Smooth muscle cell of bladder (primary cell): ENCODE measurements at places on chromosomes 7 and 10. TPM values are rescaled to one million over a fixed set of nuclear protein-coding genes. Genes with fewer than 3 reads are reported as not detected.

The EXOC6 gene
- 14.9 and 19.9 TPM in 2 replicates for total RNA-seq

The FZD8 gene
- 7.0 and 23.1 TPM in 2 replicates for total RNA-seq

The MRC1 gene
- total RNA-seq: under 0.01 TPM in 2 replicates

The MICALL2 gene
- total RNA-seq: 12.5 and 20.3 TPM in 2 replicates

The RADIL gene
- 0.46 and 0.57 TPM in 2 replicates for total RNA-seq

The DENND11 gene
- total RNA-seq: 6.0 and 9.4 TPM in 2 replicates

The INA gene
- 0.18 and 0.28 TPM in 2 replicates for total RNA-seq

The MRPL43 gene
- total RNA-seq: 50.1 and 50.5 TPM in 2 replicates

The PTPRZ1 gene
- not detected in 2 replicates for total RNA-seq

The STEAP1B gene
- total RNA-seq: 4.6 and 6.9 TPM in 2 replicates

The GNGT1 gene
- total RNA-seq: 0.37 and 0.71 TPM in 2 replicates

The UPK3B gene
- total RNA-seq: 0.46 TPM in 1 of 2 replicates, not detected in the other

The PAPSS2 gene
- total RNA-seq: 114 and 147 TPM in 2 replicates

The ECHDC3 gene
- total RNA-seq: 1.6 and 4.4 TPM in 2 replicates

The PDK4 gene
- total RNA-seq: 13.1 and 16.2 TPM in 2 replicates

The CCDC136 gene
- total RNA-seq: 8.5 and 8.7 TPM in 2 replicates

The AKR1D1 gene
- not detected in 2 replicates for total RNA-seq

The PLEKHS1 gene
- total RNA-seq: 0.09 TPM in 1 of 2 replicates, not detected in the other

The TAS2R41 gene
- total RNA-seq: not detected in 2 replicates

The NKX1-2 gene
- not detected in 2 replicates for total RNA-seq

The PSD gene
- 3.3 and 6.3 TPM in 2 replicates for total RNA-seq

The ZNF33A gene
- 9.7 and 10.1 TPM in 2 replicates for total RNA-seq

The TRUB1 gene
- total RNA-seq: 23.5 and 26.8 TPM in 2 replicates

The MYL10 gene
- not detected in 2 replicates for total RNA-seq

The ADAM8 gene
- total RNA-seq: 0.71 and 1.3 TPM in 2 replicates

The TMEM196 gene
- not detected in 2 replicates for total RNA-seq

The GHRHR gene
- not detected in 2 replicates for total RNA-seq

The DHX32 gene
- 34.1 and 44.7 TPM in 2 replicates for total RNA-seq

The FAM25C gene
- total RNA-seq: not detected in 2 replicates

The ODAD2 gene
- 1.2 and 3.1 TPM in 2 replicates for total RNA-seq

The USP6NL gene
- total RNA-seq: 8.1 and 8.7 TPM in 2 replicates
